ENCODE measurements at places on chromosomes 3 and 15.
A peak's percentile ranks its signal among the peaks of the same experiment; 100 is the strongest.

GRCh38 chr3:163315786-163316185, 1762.5 kb downstream of the SI start:
- no peak for DNase-seq

- no peak for DNase-seq
Measured at GRCh38 chr3:78994174-78995027, 773.4 kb downstream of the ROBO1 start.

GRCh38 chr15:51161491-51162220, 67.0 kb upstream of the TNFAIP8L3 start:
- no peak for DNase-seq

DNA sequence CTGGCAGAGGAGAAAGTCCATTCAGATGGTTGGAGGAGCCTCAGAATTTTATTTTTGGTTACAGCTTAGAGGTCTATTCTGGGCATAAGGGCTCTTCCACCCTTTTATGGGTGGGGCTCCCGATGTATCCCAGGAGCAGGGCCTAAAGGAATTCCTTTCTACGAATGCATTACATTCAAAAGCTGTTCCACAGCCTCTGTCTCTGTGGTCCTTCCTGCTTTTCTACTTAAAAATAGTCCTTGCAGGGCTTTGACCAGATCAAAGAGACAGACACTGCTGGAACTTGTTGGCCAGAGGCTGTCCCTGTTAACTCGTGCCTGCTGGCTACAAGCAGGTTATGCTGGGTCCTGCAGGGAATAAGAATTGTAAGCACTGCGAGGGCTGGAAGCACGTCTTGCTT, 14.4 kb upstream of the NOX5 start:
- no peak for DNase-seq

DNA sequence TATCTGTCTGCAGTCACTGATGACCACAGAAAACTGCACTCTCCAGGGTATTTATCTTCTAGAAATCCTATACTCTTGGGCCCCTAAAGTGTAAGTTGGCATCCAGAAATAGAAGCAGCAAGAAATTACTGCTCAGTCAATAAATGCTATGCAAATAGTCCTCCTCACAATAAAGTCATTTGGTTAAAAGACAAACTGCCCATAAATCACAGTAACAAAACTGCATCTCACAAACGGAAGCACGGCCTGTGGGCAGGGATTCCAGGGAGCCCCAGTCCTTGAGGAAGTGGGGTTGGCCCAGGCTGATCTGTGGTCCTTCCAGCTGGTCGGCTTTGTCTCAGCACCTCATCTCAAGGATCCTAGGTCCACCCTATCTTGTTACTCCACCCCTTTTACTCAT, 29.7 kb upstream of the SPATA12 start:
- DNase-seq = no peak

GRCh38 chr3:113223475-113224281, 12.3 kb downstream of the BOC start:
- DNase-seq = peak; percentile 79

- DNase-seq = no peak
Measured at GRCh38 chr15:39301589-39301999, 279.3 kb upstream of the THBS1 start.

DNA sequence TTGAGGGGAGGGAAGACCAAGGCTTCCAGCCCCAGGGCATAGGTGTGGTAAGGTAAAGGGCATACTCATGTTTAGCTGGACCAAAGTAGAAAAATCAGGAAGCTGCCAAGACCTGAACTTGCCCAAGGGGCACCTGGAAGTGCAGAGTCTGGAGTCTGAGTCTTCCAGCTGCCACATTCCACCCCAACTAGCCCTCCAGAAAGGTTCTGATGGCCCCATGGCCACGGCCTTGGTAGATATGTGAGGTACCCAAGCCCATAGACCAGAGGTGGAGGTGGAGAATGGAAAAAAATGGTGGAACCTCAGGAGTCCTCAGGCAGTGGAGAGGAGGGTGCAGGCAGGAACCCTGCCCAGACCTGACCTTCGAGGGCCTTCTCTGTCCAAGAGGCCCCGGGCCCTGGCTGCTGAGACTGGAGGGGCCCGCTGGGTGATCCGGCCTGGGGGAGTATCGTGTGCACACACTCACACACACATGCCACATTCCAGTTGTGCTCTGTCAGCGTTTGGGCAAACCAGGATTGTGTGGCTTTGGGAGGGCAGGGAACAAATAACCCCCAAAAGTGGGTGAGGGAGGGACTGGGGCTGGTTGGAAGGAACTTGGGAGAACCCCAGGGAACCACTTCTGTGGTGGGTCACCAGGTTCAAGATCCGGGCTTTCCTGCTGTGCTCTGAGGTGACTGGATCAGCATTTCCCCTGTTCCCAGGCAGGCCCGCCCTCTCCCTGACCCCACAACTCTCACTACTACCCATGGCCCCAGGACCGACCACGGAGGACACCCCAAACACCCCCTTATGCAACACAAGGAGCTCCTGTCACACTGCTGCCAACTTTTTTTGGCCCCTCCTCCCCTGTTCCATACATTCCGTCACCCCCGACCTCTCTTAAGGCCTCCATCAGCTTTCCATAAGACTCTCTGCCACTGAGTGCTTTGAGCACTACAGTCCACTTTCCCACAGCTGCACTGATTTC, 11.6 kb downstream of the MYL3 start:
- DNase-seq = peak; percentile 50

DNA sequence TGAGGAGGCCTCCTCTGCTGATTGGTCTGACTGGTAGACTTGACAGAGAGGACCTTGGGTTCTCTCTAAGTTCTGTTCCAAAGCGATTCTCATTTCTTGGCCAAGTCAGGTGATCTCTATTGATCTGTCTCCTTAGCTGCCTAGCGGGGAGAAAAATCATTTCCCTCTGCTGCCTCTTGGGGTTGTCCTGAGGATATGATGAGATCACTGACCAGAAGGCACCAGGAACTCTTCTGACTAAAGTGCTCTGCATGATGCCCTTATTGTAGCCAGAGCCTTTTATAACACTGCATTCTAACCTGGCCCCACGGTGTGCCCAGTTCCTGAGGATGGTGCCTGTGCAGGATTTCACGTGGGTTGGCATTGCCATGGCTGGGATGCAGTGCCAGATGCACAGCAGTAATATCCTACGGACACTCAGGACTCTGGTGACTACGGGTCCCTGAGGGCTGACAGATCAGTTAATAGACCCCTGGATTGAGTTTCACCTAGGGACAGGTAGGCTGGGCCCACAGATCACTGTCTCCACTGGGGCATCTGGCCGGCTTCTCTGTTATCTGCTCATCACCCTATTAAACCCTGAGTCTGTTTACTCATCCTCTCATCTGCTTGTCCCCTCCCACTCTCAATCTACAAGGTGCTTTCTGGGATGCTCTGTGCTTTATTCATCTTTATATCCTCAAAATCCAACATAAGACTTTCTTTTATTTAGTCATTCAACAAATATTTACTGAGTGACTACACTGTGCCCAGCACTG, 3.9 kb upstream of the HEG1 start:
- no peak for DNase-seq

DNA sequence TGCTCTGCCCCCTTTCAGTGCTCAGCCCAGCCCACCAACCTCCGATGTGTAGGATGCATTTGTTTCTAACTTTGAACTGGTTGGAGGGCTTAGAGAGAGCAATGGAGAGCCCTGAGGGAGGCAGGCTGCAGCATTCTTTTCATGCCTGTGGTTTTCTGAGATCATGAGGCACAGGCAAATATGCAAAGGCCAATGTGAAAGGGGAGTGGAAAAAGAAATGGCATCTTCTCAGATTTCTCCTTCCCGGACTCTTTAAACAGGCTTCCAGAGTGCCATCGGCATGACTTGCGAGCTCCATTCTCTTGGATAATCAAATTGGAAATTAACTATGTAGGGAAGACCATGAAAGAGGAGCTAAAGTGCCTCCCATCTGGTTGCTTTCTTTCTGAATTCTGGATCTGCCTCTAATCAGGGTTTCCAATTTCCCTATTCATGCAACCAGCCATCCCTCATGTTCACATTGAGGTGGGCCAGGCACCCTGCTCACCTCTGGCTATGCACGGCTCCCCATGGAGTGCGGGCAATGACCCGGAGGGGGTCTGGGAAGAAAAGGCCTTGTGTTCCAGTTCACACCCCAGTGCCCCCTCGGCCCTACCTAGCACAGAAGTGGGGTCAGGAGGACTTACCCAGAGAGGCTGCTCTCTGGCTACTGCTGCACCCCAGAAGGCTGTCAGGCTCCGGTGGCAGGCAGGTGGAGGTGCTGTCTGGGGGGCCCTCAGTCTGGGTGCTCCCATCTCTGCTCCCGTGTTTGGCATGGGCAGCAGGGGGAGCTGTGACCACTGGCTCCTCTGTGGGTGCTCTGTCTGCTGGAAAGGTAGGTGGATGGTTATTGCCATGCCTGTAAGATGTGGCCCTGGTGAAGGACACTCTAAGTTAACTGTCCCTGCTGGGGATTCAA, 16.1 kb downstream of the AMOTL2 start:
- peak; percentile 64 for DNase-seq

DNA sequence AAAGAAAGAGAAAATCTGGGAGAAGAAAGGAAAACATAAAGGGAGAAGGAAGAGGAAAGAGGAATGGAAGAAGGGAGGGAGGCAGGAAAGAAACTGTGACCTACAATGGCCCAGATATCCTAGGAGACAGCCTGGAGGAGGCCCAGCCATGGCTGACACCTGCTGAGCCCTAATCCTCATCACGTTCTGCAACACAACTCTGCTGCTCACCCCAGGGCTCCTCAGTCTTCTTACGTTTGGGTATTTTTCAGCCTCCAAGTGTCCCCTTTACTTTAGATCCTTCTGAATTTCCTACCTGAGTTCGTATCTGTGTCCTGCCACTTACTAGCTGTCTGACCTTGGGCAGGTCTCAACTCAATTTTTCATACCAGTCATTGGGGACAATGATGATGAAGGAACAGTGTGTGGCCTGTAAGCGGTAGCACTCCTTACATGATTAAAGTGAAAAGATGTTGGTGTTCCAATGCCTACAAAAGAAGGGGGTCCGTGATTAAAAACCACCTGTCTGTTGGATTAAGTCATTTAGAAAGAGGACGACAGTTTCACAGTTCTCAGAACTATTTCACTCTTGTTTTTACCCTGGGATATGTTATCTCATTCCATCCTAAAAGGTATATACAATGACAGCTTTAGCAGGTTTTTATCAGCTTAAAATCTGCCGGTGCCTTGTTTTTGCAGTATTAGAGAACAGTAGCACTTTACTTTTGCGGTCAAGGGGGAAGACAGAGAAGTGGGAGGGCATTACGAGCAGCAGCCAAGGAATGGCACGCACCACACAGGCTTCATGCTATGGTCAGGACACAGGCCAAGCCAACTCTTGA, 47.4 kb downstream of the CCR4 start:
- no peak for DNase-seq

GRCh38 chr15:78320183-78320582, 20.0 kb upstream of the CRABP1 start:
- DNase-seq = peak; percentile 42

GRCh38 chr15:77577366-77577950, 55.3 kb downstream of the LINGO1 start:
- DNase-seq = no peak

GRCh38 chr3:31498791-31499190, 33.9 kb upstream of the STT3B start:
- no peak for DNase-seq

DNA sequence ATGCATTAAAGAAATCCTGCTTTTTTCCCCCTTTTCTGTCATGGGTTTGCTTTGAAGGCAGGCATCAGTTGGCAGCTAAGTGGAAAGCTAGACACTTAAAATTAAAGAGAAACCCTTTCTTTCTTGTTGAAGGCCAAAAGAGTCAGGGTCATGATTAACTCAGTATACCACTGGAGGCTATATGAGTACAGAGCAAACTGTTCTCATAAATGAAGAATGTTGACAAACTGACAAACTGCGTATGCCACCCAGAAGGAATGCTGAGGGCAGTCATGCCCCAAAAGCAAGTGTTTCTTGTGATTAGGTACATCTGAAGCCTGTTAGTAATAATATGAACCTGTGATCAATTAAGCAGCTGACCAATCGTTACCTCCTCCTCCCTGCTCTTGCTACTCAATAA, 43.6 kb upstream of the COL6A6 start:
- DNase-seq = no peak

GRCh38 chr3:57652203-57652602, 40.7 kb downstream of the DENND6A start:
- no peak for DNase-seq

DNA sequence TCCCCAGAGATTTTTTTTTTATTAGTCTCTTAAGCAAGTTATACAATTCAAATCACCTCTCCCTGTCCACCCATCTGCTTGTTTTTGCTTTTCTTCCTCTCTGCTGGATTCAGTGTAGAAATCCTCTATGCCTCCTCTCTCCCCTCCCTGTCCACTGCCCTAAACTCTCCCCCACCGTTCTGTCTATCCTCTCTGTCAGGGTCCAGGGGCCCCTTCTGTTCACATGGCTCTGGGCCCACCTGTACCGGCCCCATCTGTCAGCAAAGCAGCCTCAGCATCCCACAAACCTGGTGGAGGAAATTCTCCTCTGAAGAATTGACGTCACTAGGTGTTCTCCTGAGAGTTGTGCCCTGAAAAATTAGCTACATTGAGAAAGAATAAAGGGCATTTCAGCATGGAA, 137.6 kb upstream of the CMC1 start:
- no peak for DNase-seq

GRCh38 chr3:183587336-183587735, 31.8 kb upstream of the KLHL6 start:
- no peak for DNase-seq

DNA sequence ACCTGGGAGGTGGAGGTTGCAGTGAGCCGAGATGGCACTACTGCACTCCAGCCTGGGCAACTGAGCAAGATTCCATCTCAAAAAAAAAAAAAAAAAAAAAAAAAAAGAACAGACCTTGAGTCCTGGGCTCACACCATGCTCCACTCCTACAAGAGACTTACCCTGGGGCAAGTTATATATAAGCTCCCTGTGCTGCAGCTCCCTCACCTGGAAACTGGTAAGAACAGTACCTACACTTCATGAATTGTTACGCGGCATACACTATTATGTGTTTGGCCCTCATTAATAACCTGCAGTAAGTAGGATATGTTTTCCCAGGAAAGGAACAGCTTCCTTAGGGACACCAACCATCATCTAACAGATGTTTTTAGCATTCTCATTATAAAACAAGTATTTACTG, 119.6 kb downstream of the FMN1 start:
- no peak for DNase-seq

DNA sequence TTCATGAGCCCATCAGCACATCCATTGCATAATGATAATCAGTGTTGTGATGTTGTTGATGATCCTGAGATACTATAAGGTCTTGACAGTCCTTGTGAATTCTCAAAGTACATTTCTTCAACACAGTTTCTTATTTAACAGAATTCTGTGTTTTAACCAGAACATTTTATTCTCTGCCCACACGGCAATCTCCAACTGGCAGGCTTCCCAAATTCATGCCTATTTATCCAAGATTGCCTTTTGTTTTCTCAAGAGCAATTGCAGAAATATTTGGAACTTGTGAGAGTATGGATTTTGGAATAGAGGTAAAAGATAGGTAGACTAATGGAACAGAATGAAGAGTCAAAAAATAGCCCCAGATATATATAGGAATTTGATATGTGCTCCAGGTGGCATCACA, 116.0 kb downstream of the UACA start:
- DNase-seq = no peak

DNA sequence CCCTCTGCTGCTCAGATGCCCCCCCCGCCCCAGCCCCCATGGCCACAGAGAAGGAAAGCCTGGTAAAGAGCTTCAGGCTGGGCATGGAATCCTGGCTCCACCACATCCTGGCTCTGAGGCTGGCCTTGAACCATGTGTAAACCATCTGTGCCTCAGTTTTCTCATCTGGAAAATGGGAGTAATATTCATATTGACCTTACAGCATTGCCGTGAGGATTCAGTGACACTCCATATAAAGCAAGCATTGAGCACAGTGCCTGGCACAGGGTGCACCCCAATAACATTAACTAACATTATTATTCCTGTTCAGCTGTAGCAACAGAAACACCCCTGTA, 150.7 kb downstream of the XXYLT1 start:
- no peak for DNase-seq

GRCh38 chr15:68580026-68580882, 1.5 kb downstream of the CORO2B start:
- DNase-seq = peak; percentile 71
